HS-5 (cell line): ENCODE measurements at places on chromosomes 2 and 18.
A peak's percentile ranks its signal among the peaks of the same experiment; 100 is the strongest.

- DNase-seq: no peak
Measured at GRCh38 chr2:238897122-238897880, 49.4 kb downstream of the TWIST2 start.

- DNase-seq: peak; percentile 63
Measured at GRCh38 chr2:114022360-114023085, 132.6 kb downstream of the ACTR3 start.

DNA sequence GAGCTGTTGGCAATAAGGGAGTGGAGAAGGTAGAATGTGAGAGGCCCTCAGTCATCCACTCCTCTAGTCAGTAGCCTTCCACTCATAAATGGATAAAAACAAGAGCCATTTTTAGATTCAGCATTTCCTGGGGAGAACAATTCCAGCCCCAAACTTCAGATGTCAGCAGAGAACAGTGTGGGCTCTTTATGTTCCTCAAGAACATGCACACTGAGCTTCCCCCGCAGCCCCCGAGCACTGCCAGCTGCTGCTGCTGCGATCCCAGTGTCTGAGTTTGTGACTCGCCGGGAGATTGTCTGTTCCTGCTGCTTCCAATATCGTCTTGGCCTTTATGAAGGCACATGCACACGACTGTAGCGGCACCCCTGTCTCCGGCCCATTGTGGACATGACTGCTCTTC lies 143.7 kb upstream of the CTNNA2 start:
- no peak for DNase-seq

DNA sequence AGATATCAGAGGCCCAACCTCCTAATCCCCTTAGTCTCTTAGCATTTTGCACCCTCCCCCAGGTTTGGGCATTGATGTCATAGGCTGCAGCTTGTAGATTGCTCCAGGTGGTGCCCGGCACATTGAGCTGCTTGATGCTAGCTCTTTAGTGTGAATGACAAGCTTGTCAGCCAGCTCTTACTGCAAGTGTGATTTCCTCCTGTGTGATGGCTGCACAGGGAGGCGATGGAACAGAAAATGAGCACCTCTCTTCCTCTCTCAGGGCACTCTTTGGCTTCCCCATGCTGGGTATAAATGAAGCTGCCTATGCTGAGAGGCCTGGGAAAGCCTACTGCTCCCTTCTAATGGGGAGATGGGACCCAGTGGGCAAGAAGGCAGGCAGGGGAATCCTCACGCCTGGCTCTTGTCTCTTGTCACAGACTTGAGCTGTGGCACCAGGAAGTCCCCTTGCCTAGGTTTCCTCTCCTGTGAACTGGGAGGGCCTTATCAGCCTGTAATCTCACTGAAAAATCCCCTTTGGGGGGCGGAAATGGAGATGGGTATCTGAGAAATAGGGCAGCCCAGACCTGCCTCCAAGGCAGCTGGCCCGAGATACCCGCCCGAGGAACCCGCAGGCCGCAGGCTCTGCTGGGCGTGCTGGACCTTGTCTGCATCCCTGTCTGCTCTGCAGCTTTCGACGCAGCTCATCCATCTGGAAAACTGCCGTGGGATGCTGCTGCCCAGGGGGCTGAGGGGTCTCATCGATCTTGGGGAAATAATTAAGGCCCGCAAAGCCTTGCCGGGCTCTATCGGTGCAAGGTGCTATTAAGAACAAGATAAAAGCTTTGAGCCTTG lies 163.5 kb upstream of the CXCR4 start:
- DNase-seq: no peak
